Glutamatergic neuron (in vitro differentiated cells): ENCODE measurements at places on chromosomes 11 and 22.

- peaks cover 6% of the 10 kb centered on the region for H3K4me1 ChIP-seq
- no peak for DNase-seq
- peaks cover 7% of the 10 kb centered on the region for H3K27me3 ChIP-seq
- H3K27ac ChIP-seq = peak overlapping the region; percentile 26
- no peak overlapping the region for H3K4me3 ChIP-seq
Observed at GRCh38 chr11:71089571-71089970, 162.8 kb downstream of the SHANK2 start.

DNA sequence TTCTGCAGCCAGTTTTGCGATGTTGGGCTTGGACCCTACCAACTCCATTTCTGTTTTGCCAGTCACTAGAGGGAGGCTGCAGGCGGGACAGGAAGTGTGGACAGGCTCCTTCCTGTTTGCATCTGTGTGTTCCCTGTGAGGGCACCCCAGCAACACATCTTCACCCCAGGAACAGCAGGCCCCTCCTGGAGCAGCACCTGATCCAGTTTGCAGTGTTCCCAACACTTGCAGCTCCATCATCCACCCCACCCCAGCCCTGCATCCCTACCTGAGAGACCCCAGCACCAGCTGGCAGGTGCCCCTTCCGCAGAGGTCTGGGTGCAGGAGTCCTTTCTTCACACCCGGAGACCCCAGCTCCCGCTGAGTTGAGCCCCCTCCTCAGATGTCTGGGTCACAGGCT lies 7.4 kb upstream of the VSIG10L2 start:
- DNase-seq = no peak
- H3K36me3 ChIP-seq = no peaks in the 10 kb centered on the region
- peaks cover 24% of the 10 kb centered on the region for H3K4me1 ChIP-seq
- H3K4me3 ChIP-seq = no peak overlapping the region

DNA sequence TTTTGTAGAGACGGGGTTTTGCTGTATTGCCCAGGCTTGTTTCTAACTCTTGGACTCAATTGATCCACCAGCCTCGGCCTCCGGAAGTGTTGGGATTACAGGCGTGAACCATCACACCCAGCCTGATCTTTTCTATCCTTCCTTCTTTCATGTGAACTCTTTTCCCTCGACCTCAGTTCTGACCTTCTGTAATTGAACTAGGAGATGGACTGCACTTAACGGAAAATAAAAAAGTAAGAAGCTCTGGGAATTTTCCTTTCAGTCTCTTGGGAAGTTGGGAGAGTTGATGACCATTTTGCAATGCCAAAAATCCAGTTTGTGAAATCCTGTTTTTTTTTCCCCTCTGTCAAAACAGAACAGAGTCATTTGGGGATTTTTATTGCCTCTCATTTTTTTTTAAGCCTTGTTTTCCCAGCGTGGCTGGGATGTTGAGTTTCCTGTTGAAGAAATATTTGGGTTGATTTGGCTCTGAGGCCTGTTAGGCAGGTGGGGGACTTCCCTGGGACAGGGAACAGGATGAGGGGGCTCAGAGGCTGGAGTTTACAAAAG lies 26.9 kb upstream of the CYB5R3 start:
- H3K27ac ChIP-seq = no peak overlapping the region
- H3K36me3 ChIP-seq = peaks cover 24% of the 10 kb centered on the region

DNA sequence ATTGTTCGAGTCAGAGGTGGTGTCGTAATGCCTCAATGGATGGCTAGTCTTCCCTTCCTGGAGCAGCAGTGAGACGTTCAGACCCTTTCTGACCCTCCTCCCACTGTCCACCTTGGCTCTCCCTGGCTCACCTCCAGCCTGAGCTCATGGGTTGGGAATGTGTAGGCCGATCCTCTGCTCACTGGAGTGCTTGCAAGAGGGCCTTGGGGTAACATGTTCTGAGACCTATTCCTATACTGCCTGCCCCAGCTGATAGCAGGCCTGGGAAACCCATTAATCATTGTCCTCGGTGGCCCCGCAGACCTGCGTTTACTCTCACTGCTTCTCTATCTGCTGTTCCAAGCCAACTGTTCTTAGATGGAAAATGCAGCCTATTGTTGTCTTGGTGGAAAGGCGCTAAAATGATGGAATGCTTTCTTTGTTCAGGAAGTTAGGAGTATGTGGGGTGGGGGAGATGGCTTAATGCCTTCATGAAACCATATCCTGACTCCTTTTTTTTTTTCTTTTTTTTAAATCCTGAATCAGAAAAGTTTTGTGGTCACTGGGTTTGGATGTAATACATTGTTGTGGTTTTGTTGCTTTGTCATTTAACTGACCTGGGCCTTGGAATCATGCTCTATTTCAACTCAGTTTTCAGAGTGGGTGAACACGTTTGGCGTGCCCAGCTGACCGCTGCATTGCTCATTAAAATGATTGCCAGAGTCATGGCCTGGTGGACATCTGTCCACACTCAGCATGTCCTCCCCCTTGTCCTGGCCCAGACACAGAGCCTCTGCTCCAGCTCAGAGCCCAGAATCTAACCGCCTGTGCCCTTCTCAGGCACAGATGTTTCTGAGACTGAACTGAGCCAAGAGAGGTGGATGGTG lies 72.5 kb downstream of the MICAL2 start:
- H3K4me3 ChIP-seq = no peak overlapping the region
- DNase-seq = no peak
- peaks cover 22% of the 10 kb centered on the region for H3K4me1 ChIP-seq
- H3K36me3 ChIP-seq = no peaks in the 10 kb centered on the region
- H3K27ac ChIP-seq = no peak overlapping the region

GRCh38 chr11:22677153-22677903 lies 10.9 kb downstream of the GAS2 start:
- no peaks in the 10 kb centered on the region for H3K36me3 ChIP-seq
- no peak overlapping the region for H3K4me3 ChIP-seq
- no peak overlapping the region for H3K27ac ChIP-seq

DNA sequence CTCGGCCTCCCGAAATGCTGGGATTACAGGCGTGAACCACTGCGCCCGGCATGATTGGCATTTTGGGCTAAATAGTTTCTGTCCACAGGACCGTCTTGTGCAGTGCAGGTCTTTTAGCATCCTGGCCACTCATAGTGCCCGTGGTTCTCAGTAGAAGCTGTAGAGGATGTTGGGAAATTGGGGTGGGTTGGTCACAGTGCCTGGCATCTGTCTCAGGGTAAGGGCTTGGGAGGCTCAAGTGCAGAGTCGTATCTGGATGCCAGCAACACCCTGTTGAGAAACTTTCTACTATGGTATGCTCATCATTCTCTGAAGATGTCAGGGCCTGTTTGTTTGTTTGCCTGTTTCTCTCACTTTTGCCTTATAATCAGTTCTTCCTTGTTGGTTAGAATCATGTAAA lies 21.9 kb downstream of the UBE2L3 start:
- H3K27ac ChIP-seq = no peak overlapping the region
- H3K27me3 ChIP-seq = peaks cover 2% of the 10 kb centered on the region
- H3K36me3 ChIP-seq = peaks cover 5% of the 10 kb centered on the region
- no peak for DNase-seq

DNA sequence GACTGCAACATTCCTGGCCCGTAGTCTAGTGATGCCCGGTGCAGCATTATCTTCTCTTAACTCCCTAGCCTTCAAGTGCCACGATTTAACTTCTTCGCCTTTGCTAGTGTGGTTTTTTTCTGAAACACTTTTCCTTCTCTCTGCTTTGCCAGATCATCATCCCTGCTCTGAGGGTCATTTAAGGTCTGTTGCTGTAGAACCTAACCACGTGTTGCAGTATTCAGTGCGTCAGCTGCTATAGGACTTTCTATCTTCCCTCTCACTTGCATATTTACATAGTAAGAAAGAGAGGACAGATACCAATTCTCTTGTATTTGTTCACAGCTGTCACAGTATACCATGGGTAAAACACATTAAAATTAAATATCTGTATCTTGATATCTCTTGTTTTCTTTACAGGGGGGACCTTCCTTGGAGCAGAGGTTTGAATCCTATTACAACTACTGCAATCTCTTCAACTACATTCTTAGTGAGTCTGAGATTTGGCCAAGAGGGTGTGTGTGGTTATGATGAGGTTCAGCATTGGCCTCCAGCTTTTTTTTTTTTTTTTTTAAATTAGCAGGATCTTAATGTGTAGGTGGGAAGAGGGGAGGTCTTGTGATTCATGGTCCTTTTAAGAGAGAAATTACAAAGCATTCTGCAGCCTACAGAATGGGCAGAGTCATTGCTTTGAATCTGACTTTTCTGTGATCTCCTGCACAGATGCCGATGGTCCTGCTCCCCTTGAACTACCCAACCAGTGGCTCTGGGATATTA lies 13.5 kb downstream of the EIF3L start:
- H3K27me3 ChIP-seq = peaks cover 2% of the 10 kb centered on the region
- H3K27ac ChIP-seq = peak overlapping the region; percentile 72
- no peak overlapping the region for H3K4me3 ChIP-seq
- no peaks in the 10 kb centered on the region for H3K36me3 ChIP-seq

GRCh38 chr11:21480240-21480639 lies 712.6 kb upstream of the ANO5 start:
- no peak overlapping the region for H3K27ac ChIP-seq
- H3K4me1 ChIP-seq = no peaks in the 10 kb centered on the region
- no peak overlapping the region for H3K4me3 ChIP-seq
- H3K27me3 ChIP-seq = no peaks in the 10 kb centered on the region
- DNase-seq = no peak

DNA sequence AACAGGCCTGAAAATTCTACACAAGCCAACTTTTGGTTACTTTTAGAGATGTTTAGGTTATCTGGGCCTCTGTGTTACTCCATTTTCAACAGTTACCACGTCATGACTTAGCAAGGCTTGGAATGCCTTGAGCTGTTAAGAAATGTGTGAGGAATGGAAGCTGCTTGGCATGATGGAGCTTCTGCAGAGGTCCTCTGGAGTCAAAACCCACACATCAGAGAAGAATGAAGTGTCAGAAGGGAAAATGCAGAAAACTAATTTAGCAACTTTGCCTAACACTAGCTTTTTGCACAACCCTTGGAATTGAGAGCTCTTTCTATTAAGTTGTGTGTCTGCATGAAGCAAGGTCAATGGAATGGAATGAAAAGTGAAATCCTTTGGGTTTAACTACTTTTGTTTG lies 27.4 kb downstream of the FAT3 start:
- H3K27ac ChIP-seq = no peak overlapping the region
- no peaks in the 10 kb centered on the region for H3K36me3 ChIP-seq
- H3K27me3 ChIP-seq = no peaks in the 10 kb centered on the region
- H3K4me1 ChIP-seq = peaks cover 14% of the 10 kb centered on the region

GRCh38 chr11:121841487-121842191 lies 274.4 kb downstream of the BLID start:
- no peak overlapping the region for H3K4me3 ChIP-seq
- H3K4me1 ChIP-seq = no peaks in the 10 kb centered on the region
- H3K27ac ChIP-seq = no peak overlapping the region
- no peak for DNase-seq
- no peaks in the 10 kb centered on the region for H3K36me3 ChIP-seq
- H3K27me3 ChIP-seq = no peaks in the 10 kb centered on the region

DNA sequence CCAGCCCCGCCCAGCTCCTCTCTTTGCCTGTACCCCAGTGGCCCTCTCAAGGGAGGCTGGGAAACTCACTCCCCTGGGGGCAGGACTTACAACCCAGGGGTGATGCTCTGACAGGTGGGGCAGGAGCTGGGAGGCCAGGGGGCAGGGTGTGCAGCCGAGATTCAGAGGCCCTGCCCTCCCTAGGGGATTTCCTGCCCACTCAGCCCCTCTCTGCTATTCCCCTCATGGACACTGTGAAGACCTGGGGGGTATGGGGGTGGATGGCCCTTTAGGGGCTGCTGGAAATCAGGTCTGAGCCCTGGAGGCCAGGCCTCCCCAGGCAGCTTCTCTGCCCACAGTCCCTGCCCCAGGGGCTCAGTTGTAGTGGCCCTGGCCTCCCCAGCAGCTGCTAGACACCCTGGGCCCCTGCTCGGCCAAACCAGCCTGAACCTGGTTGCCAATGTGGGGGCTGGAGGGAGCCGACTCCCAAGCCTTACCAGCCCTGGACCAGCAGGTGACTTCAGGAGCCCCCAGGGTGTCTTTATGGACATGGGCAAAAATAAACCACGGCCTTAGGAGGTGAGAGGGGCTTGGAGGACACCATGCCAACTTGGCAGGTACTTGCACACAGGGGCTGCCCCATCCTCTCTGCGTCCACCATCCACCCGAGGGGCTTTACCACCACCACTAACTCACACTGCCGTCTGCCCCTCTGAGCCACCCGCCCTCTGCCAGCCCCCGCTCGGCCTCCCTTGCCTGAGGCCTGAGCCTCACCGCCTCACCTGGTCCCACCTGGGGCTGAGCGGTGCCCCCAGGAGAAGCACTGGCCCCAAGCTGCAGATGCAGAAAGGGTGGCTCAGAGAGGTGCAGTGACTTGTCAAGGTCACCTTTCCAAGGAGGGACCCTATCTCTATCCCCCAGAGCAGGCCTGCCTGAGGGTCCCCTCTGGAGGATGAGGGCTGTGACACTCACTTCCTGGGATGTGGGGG lies 2.8 kb upstream of the PHLDA2 start:
- no peak overlapping the region for H3K4me3 ChIP-seq
- no peak overlapping the region for H3K27ac ChIP-seq

DNA sequence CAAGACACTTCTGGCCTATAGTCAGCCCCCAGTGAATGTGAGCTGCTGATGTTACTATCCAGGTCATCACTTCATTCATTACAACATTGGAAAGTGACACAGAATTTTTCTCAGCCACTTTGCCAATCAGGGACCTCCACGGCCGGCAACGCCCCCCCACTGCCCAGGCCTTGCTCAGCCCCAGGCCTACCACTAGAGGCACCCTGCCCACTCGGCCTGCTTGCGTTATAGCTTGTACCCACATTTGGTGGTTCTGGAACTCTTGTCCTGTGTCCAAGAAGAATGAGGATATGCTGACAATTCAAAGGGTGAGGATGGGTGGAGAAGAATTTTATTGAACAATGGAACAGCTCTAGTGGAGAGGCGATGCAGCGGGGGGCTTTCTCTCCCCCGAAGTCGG lies 96.2 kb downstream of the TSPAN18 start:
- H3K36me3 ChIP-seq = peaks cover 6% of the 10 kb centered on the region
- peaks cover 13% of the 10 kb centered on the region for H3K27me3 ChIP-seq
- H3K4me1 ChIP-seq = peaks cover 14% of the 10 kb centered on the region
- no peak overlapping the region for H3K27ac ChIP-seq
- H3K4me3 ChIP-seq = no peak overlapping the region
